Stimulated activated CD8-positive, alpha-beta memory T cell treated with anti-CD3 and anti-CD28 coated beads, Interleukin-4, amount 100 ng/mL, for 1 hour (primary cell): ENCODE measurements at places on chromosomes 4 and X.

GRCh38 chr4:16489226-16489625 lies 263.0 kb upstream of the TAPT1 start:
- DNase-seq, result no peak

- no peak for DNase-seq
Observed at GRCh38 chr4:145404761-145405160, 76.9 kb upstream of the SMAD1 start.

DNA sequence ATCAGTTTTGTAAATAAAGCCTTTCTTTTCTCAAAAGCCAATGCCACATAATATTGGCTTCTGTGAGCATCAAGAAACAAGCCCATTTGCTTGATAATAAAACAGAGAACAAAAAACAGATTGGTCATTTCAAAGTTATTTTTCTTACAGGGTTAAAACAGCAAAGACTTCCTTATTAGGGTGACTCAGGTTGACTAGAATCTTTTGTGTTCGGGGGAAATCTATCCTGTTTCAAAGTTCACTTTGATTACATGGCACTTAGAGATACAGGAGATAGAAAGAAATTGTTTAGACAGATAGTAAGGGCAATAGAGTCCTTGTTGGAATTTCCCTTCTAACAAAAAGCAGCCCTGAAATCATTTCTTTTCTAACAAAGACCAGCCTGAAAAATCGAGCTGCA lies 170.0 kb upstream of the GLRA2 start:
- DNase-seq, result no peak

DNA sequence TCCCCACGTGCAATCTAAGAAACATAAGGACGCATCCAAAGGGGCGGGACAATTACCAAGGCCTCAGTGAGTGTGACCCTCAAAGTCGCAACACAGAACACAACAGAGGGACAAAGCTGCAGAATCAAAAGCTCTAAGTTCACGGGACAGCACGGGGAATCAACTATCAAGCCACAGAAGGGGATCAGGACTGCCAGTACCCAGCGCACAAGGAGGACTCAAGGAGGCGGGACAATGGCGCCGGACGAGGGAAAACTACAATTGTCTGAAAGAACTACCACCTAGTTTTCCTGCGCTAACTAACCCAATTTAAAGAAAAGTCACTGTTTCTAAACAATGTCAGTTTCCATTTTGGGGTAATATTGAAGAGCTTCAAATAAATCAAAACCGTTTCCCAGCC lies 1.3 kb downstream of the FAM53A start:
- no peak for DNase-seq

GRCh38 chr4:181970366-181970765 lies 272.8 kb upstream of the TENM3 start:
- DNase-seq, result no peak

GRCh38 chr4:151304226-151304625 lies 21.2 kb downstream of the SH3D19 start:
- no peak for DNase-seq

DNA sequence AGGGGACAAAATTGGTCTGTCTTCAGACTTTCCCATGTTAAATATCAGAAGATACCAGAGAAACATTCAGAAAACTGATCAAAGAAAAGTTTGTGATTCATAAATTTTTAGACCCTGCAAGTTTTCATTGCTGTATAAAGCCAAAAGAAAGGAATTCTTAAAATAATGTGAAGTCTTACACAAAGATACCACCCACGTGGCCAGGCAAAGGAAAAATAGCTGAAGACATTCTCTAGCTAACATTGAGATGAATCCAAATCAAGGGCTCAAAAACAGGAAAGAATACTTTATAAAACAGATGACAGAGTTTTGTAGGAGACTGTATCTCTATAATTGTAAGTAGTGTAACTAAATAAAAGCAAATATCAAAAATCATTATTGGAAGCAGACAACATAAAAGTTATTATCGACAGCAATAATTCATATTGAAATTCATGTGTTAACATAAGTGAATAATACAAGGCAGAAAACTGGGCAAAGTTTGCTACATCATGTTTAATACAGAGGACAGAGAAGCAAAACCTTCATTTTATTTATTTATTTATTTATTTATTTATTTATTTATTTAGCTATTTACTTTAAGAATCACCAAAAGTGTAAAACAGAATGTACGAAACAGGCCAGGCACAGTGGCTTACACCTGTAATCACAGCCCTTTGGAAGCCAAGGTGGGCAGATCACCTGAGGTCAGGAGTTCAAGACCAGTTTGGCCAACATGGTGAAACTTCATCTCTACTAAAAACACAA lies 204.6 kb upstream of the SLIT2 start:
- DNase-seq, result no peak

DNA sequence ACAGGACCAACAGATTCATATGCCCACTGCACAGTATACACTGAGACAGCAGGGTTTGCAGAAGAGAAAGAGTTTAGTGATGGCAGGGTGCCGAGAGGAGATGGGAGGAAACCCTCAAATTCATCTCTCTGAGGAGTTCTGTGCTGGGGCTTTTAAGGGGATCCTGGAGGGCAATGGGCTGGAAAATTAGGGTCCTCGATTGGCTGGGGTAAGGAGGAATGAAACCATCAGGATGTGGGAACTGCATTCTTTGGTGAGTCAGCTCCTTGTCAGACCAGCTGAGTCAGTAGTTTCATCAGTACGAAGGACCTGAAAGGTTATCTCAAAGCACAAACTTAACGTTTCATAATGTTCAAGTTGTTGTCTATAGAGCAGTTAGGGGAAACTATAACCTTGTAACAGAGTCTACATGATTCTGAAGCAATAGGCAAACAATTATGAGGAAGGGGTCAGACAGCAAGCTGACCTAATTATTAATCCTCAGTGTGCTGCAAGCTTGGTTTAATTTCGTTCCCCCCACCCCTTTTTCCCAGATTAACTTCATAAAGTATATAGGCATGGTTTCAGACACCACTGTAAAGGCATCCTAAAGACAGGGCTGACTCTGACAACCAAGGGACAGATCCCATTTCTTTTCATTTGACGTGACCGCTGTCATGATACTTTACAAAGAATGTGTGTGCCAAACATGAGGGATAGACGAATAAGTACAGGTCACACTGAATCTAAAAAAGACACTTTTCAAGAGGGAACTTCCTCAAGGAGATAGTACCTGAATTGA lies 1.5 kb upstream of the MSMO1 start:
- DNase-seq, result no peak

DNA sequence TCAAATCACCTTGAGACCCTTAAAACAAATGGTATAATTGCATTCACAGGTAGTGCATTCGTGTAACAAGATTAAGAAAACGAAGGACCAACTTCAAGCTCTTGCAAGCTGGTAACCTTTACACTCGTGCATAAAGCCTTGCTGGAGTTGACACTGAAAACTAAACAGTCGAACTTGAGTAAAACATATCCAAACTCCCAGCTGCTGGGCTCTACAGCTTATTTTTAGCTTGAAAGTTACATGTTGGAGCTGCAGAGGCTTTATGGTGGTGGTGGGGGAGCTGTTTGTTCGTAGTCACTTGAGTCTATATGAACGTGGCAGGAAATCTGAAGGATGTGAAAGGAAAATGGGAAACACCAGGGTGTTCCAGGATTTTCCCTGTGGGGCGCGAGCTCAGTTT lies 2.7 kb upstream of the WDR1 start:
- no peak for DNase-seq

- DNase-seq, result no peak
Observed at GRCh38 chrX:39165185-39165584, 363.9 kb downstream of the MID1IP1 start.

DNA sequence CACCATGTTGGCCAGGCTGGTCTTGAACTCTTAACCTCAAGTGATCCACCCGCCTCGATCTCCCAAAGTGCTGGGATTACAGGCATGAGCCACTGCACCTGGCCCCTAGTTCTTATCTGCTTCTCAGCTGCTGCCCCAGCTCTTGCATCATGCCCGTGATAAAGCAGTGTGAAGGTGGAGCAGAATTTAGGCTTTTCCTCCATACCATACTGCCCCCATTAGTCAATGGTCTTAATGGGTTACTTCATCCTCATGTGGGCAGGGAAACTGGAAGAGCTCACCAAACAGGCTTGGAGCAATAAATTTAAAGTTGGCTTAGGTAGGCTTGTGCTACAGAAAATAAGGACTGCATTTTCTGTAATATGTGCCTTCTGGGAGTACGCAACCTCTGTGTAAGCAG lies 636.9 kb upstream of the BOD1L1 start:
- DNase-seq, result no peak

DNA sequence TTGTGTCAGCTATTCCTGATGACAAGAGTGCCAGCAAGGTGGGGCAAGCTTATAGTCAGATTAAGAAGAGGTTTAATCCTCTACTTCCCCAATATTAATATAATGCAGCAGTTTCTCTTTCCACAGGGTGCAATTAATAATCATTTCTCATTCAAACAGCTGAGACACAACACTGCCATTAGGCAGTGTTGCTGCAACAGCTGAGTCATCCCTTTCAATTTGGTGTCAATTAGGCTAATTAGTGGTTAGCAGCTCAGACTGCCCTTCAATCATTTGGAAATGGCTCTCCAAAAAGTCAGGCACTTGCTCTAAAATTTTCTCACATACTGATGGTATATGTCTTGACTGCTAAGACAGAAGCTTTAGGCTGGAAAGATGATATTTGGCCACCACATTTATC lies 265.7 kb upstream of the FAM241A start:
- no peak for DNase-seq

GRCh38 chrX:12906046-12906761 lies at the start of gene TLR8:
TLR8 (plus strand) TSS chrX:12906620; CDS start chrX:12906707, 87 bp downstream.
- DNase-seq, result no peak

- no peak for DNase-seq
Observed at GRCh38 chr4:86970447-86971354, 35.9 kb downstream of the AFF1 start.

DNA sequence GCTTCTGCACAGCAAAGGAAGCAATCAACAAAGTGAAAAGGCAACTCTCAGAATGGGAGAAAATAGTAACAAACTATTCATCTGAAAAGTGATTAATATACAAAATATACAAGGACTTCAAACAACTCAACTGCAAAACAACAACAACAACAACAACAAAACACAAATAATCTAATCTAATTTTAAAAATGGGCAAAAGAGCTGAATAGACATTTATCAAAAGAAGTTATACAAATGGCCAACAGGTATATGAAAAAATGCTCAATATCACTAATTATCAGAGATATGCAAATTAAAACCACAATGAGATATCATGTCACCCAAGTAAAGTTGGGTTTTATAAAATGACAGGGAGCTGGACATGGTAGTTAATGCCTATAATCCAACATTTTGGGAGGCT lies 602.8 kb upstream of the DIAPH2 start:
- DNase-seq, result no peak

GRCh38 chr4:41969671-41970070 lies 11.9 kb upstream of the DCAF4L1 start:
- DNase-seq, result no peak

DNA sequence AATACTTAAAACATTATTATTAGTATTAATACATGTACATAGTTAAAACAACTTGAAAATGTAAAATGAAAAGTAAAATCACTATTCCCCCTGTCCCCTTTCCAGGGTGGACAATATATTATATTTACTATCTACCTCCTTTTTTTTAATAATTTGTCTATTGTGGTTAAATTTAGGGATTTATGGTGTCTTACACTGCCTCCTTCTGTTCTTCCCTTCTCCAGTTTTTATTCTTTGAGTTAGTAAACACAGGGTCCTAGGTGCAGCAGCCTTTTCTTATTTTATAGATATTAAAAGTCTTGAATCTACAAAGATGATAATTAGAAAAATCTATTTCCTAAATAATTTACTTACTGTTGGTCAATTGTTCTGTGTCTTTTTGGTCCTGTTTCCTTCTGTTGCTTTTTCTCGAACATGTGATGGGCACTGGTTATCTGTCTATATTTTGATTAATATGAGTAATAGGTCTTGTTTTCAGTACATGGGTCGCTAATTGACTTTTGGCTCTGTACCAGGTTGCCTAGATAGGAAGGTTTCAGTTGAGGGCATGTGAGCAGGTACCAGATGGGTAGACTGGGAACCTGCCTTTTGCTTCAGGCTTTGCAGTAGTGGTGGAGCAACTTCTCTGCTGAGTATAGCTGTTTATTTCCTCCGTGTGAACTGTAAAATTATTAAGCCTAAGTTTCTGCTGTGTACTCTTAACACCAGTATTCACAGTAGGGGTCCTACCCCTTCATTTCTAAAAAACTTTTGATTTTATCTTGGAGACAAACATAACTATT lies 1.1 kb downstream of the NUDT9 start:
- DNase-seq, result no peak
